Naive thymus-derived CD4-positive, alpha-beta T cell (primary cell): ENCODE measurements at places on chromosomes 4 and X. TPM values are rescaled to one million over a fixed set of nuclear protein-coding genes. Genes with fewer than 3 reads are reported as not detected.

- no peaks in the 10 kb centered on the region for H3K27me3 ChIP-seq
- no peak overlapping the region for H3K27ac ChIP-seq
- no peak overlapping the region for H3K4me3 ChIP-seq
- H3K4me1 ChIP-seq: no peaks in the 10 kb centered on the region
Measured at GRCh38 chrX:69237236-69237635, 72.0 kb upstream of the PJA1 start.

GRCh38 chr4:138113819-138114400, 128.2 kb downstream of the SLC7A11 start:
- H3K4me1 ChIP-seq: no peaks in the 10 kb centered on the region
- no peak for DNase-seq
- H3K4me3 ChIP-seq: no peak overlapping the region
- H3K36me3 ChIP-seq: no peaks in the 10 kb centered on the region

DNA sequence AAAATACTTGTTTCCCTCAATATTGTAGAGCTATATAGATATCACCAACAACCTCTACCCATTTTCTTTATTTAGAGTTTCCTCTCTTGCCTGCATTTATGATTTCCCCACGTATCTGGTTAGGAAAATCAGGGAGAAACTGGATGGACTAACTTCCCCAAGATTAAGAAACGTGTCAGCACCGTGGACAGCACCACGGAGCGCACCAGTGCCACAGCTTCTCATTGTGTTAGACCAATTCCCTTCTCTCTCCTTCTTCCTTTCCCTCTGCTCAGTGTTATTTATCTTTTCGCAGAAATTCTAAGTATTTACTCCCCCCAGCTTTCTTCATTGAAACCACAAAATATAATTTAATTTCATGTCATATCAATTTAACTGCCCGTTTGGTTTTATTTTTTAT, 568.6 kb upstream of the BOD1L1 start:
- no peak for DNase-seq
- no peak overlapping the region for H3K27ac ChIP-seq
- H3K4me1 ChIP-seq: no peaks in the 10 kb centered on the region

Gene STOX2
- total RNA-seq: not detected

DNA sequence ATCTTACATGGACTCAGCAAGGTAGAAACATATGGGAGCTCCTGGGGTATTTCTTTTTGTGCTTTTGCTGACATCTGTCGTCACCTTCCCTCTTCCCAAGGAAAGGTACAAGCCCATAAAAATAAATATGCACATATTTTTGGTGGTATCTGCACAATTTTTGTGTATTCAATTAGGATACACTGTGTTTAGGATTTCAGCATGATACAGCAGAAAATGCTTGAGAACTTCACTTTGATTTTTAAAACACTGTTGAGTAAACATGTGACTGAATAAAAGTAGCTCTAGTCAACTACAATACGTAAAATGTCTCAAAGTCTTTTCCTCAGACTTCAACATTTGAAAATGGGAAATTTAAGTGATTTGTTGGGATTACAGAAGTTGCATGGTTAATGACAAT, 99.4 kb upstream of the SPANXC start:
- DNase-seq: no peak
- no peak overlapping the region for H3K27ac ChIP-seq
- no peaks in the 10 kb centered on the region for H3K27me3 ChIP-seq
- H3K4me1 ChIP-seq: no peaks in the 10 kb centered on the region

DNA sequence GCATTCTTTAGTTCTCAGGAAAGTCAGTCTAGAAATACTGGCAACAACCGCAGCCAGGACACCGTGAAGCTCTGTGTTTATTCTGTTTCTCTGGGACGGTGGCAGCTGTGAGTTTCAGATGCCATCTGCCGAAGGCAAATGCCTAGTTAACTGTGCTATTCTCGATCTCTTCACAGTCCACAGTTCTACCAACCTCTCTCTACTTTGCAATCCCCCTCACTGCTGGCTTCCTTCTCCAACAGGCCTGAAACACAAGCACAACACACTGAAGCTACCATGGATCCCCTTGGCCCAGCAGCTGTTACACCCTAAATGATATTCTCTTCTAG, 118.8 kb downstream of the ZNF827 start:
- no peak overlapping the region for H3K27ac ChIP-seq
- H3K27me3 ChIP-seq: no peaks in the 10 kb centered on the region
- no peak overlapping the region for H3K4me3 ChIP-seq
- H3K36me3 ChIP-seq: no peaks in the 10 kb centered on the region

- H3K4me3 ChIP-seq: no peak overlapping the region
- no peaks in the 10 kb centered on the region for H3K4me1 ChIP-seq
- H3K27me3 ChIP-seq: no peaks in the 10 kb centered on the region
- DNase-seq: no peak
- H3K36me3 ChIP-seq: no peaks in the 10 kb centered on the region
- H3K27ac ChIP-seq: no peak overlapping the region
Measured at GRCh38 chr4:181365671-181366070, 877.5 kb upstream of the TENM3 start.

DNA sequence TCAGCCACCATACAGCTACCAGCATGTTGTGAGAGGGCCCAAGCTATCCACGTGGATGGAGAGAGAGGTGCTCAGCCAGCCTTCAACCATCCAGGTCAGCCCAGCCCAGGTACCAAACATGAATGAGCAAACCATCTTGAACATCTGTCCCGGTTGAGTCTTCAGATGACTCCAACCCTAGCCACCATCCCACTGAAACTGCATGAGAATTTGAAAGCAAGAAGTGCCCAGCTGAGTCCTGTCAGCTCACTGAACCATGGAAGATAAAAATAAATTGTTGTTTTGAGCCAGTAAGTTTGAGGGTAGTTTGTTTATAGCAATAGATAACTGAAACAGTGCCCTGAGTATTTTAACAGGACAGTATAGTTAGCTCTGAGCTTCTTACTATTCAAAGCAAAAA, 7.3 kb upstream of the SEL1L3 start:
- no peaks in the 10 kb centered on the region for H3K36me3 ChIP-seq
- no peaks in the 10 kb centered on the region for H3K4me1 ChIP-seq
- no peaks in the 10 kb centered on the region for H3K27me3 ChIP-seq
- no peak for DNase-seq
- H3K4me3 ChIP-seq: no peak overlapping the region

DNA sequence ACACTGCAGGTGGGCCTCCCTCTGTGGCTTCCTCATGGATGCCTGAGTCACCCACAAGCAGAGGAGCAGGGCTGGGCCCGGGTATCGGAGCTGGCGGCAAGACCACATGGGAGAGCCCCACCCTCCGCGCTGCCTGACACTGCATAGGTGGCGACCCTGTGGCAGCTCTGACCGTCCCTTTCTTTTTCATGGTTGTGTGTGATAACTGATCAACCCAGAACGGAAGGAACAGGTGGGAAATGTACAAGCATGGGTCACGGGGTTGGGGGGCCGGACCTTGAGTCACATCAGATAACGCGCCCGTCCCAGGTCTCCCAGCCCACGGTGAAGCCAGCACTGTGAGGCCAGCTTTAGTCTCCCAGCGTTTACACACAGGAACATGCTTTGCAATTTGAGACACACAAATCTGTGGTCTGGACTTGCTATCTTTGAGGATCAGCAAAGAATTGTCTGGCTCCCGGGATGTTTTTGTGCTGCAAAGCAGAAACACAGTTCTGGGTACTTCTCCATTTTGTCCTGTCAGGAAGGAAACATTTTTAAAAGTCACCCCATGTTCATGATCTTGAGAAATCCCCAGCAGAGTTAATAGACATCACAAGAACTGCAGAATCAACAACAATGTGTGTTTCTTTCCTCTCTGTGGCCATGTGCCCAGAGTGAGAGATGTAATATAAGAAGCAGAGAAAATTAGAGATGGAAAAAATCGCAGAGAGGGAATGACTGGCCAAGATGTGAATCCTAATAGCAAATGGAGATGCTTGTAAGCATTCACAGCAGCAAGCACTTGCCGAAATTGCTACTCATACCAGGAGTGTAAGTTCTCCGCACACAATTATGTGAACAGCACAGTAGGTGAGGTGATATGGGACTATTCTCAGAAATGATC, 70.1 kb upstream of the CBR4 start:
- H3K4me3 ChIP-seq: no peak overlapping the region
- no peaks in the 10 kb centered on the region for H3K4me1 ChIP-seq
- no peak overlapping the region for H3K27ac ChIP-seq
- H3K36me3 ChIP-seq: no peaks in the 10 kb centered on the region
- no peak for DNase-seq
- no peaks in the 10 kb centered on the region for H3K27me3 ChIP-seq

DNA sequence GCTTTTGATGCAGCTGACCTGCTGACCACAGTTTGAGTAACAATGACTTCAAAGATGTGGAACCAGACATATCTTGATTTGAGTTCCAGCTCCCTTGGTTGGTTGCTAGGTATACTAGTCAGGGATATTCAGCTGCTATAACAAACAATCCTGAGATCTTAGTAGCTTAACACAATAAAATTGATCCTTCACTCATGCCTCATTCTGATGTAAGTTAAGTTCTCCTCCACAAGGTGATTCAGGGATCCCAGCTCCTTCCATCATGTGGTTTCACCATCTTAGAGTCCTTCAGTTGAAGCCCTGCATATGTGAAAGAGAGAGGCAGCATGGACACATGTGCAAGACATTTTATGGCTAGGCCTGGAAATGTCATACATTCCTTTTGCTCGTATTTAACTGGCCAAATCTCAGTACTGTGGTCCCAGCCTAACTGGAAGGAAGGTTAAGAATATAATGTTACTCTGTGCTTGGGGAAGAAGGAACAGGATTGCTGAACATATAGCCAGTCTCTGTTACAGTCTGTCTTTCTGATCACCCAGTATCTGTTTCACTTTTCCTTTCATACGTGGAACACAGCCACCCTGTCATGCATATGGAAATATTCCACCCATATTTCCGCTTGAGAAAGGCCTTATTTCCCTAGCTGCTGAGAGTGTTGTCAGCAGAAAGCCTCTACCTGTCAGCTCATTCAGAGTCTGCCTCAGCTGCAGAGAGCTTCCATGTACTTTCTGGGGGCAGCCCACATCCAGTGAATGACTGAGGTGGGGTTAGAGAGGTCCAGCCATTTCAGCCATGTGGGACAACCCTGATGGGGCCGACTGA, 7.1 kb downstream of the SMIM9 start:
- DNase-seq: peak; percentile 12
- no peaks in the 10 kb centered on the region for H3K27me3 ChIP-seq
- H3K4me3 ChIP-seq: no peak overlapping the region
- no peaks in the 10 kb centered on the region for H3K36me3 ChIP-seq
- no peak overlapping the region for H3K27ac ChIP-seq

GRCh38 chr4:177271915-177272766, 37.5 kb upstream of the NEIL3 start:
- no peak for DNase-seq
- H3K36me3 ChIP-seq: no peaks in the 10 kb centered on the region
- no peak overlapping the region for H3K27ac ChIP-seq
- no peaks in the 10 kb centered on the region for H3K27me3 ChIP-seq
- H3K4me1 ChIP-seq: no peaks in the 10 kb centered on the region

Gene MAD2L1
- total RNA-seq: 7.6 TPM

Gene PRSS12
- not detected for total RNA-seq

DNA sequence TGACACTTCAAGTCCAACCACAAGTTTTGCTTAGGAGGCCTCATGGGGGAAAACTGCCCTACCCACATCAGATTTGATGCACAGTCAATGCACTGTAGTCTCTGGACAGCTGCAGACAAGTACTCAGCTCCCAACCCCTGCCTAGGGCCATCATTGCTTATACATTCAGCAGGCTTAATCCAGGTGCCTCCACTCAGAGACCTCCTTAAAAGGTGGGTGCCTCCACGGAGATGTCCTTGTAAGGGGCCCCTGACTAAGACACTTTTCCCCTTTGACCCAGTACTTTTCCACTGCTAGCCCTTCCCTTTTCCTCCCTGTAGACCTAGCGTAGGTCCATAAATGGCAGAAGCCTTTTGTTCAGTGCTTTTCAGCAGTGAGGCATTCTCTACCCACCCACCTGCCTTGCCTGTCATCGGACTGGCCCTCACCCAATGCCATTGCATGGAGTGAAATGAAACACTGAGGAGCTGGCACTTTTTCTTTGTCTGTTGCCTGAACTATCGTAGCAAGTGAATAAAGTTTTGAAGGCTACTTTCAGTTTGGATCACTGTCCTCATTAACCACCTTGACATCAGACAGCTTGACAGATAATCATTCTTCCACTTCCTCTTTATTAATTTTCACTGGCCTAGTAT, 23.8 kb upstream of the PLK4 start:
- H3K36me3 ChIP-seq: no peaks in the 10 kb centered on the region
- no peaks in the 10 kb centered on the region for H3K4me1 ChIP-seq
- H3K27me3 ChIP-seq: no peaks in the 10 kb centered on the region
- H3K4me3 ChIP-seq: no peak overlapping the region
- DNase-seq: no peak
- H3K27ac ChIP-seq: no peak overlapping the region

DNA sequence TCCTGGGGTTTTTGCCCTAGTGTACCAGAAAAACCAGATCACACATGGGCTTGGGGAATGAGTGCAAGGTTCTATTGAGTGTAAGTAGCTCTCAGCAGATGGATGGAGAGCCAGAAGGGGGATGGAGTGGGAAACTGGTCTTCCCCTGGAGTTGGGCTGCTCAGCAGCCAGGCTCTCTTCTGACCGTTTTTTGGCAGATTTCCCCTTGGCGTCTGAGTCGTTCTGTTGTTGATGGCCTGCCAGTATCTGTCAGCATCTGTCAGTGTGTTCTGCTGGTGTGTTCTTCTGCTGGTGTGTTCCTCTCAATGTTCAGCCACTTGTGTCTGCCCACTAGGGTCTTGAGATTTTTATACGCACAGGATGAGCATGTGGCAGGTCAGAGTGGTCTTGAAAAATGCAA, 633.9 kb upstream of the CPEB2 start:
- no peak for DNase-seq
- H3K27ac ChIP-seq: no peak overlapping the region
- no peaks in the 10 kb centered on the region for H3K4me1 ChIP-seq
- H3K36me3 ChIP-seq: no peaks in the 10 kb centered on the region

DNA sequence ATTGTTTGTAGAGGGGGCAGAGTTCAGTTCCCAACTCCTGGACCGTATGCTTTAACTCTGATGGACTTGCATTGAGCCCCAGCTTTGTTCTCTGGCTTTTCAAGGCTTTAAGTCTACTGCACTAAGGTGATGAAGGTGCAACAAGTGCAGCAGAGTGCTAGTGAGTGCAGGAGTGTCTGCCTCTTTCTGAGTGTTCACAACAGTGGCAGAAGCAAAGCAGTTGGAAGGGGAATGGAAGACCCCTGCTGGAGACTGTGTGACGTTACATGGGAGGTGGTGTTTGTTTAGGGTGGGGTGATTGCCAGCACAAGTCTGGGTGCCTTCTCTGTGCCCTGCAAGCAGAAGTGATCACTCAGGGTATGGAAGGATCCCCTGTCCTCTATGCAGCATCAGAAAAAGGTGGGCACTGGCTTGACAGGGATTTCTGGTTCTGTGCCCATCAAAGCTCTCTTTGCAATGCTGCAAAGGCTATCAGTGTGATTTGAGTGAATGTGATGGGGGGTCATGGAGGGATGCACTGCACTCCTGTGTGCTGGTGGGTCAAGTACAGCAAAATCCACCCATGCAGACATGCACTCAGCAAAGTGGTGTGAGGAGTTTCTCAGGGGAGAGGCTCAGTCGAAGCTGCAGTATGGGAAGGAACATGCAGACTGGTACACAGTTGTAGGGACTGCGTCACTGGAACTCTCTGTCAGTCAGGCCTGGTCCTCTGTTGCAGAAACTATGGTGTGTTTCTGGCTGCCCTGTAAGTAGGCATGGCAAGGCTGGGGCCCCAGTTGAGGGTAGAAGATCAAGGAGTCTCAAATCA, 70.9 kb upstream of the UGT2B7 start:
- no peaks in the 10 kb centered on the region for H3K27me3 ChIP-seq
- H3K4me3 ChIP-seq: no peak overlapping the region
- H3K27ac ChIP-seq: no peak overlapping the region
- H3K36me3 ChIP-seq: no peaks in the 10 kb centered on the region
